ENCODE measurements at places on chromosomes 16 and 17.

- no peak for DNase-seq
These were observed 71.1 kb downstream of the CYLD start for GRCh38 chr16:50812876-50813466.

GRCh38 chr16:49918257-49918656 lies 62.3 kb upstream of the ZNF423 start:
- DNase-seq, result no peak

DNA sequence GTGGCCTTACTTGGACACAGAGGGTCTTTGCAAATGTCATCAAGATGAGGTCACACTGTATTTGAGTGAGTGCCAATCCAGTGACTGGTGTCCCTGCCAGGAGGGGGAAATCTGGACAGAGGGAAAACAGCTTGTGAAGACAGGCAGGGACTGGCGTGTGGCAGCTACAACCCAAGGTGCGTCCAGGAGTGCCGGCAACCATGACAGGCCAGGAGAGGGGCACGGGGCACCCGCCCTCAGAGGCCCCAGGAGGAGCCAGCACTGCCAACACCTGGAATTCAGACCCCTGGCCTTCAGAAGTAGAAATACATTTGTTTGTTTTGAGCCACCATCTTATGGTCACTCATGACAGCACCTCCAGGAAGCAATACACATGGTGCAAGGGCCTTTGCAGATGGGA lies 225.7 kb downstream of the CPPED1 start:
- DNase-seq, result no peak

- DNase-seq, result no peak
These were observed 24.1 kb downstream of the CALCOCO2 start for GRCh38 chr17:48854774-48855476.

GRCh38 chr16:56923481-56924091 lies 8.4 kb upstream of the HERPUD1 start:
- no peak for DNase-seq

Data from effector memory CD4-positive, alpha-beta T cell (primary cell).